ENCODE measurements at places on chromosomes 11 and 22. TPM values are rescaled to one million over a fixed set of nuclear protein-coding genes. Genes with fewer than 3 reads are reported as not detected.

DNA sequence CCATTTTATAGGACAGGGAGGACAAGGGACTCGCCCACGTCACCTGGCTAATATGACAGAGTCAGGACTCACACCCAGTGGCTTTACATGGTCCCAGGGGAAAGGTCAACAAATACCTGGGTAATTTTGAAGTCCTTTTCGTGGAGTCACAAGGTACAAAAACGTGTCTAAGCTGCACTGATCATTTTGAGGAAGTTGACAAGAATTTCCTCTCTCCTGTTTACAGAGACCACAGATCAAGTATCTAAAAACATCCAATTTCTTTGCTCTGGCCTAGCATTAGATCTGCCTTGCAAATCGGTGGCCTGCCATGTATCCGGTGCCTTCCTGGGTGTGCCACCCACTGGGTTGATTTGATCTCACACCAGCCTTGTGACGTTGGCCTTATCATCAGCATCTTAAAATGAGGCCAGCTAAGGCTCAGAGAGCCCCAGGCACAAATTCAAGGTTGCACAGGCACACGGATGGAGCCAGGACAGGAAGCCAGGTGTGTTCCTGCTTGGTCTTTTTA lies 17.6 kb downstream of the GDPD5 start:
- DNase-seq = no peak

DNA sequence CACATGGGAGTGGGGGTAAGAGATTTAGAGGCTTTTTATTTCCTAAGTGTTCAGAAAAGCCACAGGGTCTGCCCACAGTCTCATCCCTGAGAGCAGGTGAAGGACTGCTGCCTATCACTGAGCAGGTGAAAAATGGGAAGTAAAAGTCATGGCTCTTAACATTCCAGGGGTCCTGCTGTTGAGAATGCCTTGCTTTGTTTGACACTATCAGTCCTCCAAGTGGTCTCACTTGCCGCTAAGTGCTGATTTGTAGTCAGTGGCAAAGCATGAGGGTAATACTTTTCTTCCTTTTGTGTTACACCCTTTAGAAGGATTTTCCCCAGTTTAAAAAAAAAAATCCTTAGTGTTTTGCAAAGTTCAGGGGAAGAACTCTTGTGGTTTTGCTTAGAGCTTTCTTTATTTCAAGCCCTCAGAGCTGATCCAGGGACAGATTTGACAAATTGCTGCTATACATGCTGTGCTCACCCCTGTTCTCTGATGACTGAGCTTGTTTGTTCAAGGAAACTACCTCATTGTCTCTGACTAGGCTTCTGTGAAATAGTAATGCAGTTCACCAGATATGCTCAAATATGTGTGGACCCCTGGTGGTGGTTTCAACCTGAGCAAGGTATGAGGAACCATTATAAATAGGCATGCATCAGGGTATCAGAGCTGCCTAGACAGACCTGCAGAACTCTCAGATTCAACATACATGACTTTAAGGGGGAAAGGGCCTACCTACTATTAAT lies 141.0 kb downstream of the ARHGAP42 start:
- DNase-seq = no peak

The CCDC116 gene
- 0.37 TPM for total RNA-seq

The APOL5 gene
- not detected for total RNA-seq

- no peak for DNase-seq
Measured at GRCh38 chr11:11463405-11463804, 110.4 kb upstream of the CSNK2A3 start.

- no peak for DNase-seq
Measured at GRCh38 chr11:119363081-119363850, 16.8 kb upstream of the MFRP start.

Measured in mucosa of gallbladder (tissue), 1 donor.